Hepatic stellate cell (primary cell): ENCODE measurements at places on chromosomes 2 and 18.
A peak's percentile ranks its signal among the peaks of the same experiment; 100 is the strongest.

GRCh38 chr2:17646081-17646554 lies 105.6 kb downstream of the VSNL1 start:
- peak; percentile 66 for DNase-seq

GRCh38 chr2:237235383-237236095 lies 149.8 kb downstream of the COPS8 start:
- no peak for DNase-seq

DNA sequence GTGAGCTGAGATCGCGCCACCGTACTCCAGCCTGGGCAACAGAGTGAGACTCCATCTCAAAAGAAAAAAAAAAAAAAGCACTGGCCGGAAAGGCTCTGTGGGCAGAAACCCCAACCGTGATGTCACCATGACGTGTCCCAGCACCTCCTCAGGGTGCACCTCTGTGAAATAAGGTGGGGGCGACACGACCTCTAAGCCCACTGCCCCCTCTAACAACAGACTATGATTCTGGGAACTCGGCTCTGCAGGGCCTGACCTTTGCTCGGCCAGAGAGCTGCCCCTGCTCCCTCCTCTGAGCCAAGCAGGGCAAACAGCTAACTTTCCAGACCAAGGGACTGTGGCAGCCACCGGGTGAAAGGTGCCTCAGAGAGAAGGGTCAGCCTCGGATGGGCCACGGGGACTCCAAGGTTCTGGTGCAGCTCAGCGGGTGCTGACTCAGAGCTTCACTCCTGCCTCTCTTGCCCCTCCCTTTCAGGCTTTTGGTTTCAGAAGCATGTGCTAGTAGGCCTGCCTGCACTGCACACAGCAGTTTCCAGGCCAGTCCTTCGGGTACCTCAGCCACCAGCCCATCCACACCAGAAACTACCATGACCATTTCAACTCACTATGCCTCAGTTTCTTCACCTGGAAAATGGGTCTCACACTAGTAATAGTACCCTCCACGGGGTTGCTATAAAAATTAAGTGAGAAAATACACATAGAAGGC lies 8.0 kb downstream of the TMBIM1 start:
- DNase-seq = peak; percentile 84

- DNase-seq = no peak
These were observed 14.5 kb downstream of the OSBPL6 start for GRCh38 chr2:178208817-178209216.

- DNase-seq = no peak
These were observed 1551.7 kb upstream of the SLC39A10 start for GRCh38 chr2:194105358-194105757.

- no peak for DNase-seq
These were observed 399.8 kb downstream of the CDH7 start for GRCh38 chr18:66150650-66151049.

DNA sequence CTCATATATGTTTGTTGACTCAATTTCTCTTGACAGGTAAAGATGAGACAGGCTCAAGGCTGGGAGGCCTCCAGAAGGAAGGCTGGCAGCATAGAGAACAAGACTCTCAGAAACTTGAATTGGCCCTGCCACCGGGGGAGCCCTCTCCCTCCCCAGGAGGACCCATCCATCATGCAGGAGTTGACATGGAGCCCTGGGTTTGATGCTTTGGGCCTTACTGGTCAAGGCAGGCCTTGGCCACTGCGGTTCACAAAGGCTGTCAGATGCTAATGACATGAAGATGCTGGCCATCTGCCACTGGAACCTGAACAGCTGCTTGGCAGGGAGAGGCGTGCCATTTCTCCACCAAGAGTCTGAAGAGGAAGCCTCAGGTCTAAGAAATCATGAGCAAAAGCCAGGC lies 193.6 kb downstream of the MTCL1 start:
- DNase-seq = no peak

DNA sequence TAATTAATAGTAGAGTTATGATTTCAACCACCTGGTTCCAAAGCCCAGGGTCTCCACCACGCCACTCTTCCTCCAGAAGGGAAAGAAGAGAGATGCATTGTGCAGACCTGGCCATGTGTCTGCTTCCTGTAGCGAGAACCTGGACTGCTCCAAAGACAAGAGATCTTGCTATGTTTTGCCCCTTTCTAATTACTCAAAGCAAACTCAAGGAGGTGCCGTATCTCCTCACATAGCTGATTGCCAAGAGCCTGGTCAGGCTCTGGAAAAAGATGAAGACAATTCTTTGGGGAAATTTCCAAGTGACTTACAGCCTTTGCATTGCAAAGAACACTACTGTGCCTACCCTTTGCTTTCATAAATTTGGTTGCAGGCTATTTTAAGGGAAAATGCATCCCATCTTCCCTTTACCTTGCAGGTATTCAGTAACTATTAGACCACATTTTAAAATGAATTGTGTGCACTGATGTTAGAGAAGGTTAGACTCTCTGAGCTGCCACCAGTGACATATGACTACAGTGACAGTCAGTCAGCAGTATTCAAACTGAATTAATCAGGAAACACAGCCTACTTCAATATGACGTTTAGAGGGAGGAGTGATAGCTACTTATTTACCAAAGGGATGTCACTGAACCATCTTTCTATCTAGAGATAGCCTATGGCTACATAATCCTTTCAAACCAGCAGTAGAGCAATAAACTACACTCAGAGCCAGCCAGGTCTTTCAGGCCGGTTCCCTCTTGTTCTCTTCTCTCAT lies 842.1 kb upstream of the FANCL start:
- no peak for DNase-seq

DNA sequence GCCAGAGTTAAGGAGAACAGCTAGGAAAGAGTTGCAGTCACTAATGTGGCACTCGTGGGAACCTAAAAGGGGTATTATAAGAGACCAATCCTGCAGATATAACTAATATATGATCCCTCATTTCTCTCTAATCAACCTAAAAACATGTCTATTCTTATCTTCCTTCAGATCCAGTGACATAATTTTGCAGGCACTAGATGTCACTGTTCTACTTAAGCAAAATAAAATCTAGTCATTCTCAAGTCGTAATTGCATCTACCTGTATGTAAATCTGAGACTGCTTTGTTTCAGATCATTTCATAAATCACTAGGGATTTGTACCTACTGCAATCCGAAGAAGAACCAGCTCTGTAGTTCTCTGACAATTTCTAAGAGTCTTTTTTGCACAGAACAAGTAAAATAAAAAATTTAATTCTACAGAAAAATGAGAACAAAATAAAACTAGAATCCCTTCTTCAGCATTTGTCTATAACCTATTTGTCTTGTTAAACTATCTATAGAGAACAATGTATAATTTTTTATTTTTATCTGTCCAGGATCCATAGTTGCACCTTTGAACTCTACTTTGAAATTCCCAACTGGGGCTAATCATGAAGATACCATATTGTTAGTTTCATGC lies 56.5 kb upstream of the ERBB4 start:
- DNase-seq = no peak

- no peak for DNase-seq
These were observed 385.2 kb downstream of the ARHGAP15 start for GRCh38 chr2:143514413-143514812.

DNA sequence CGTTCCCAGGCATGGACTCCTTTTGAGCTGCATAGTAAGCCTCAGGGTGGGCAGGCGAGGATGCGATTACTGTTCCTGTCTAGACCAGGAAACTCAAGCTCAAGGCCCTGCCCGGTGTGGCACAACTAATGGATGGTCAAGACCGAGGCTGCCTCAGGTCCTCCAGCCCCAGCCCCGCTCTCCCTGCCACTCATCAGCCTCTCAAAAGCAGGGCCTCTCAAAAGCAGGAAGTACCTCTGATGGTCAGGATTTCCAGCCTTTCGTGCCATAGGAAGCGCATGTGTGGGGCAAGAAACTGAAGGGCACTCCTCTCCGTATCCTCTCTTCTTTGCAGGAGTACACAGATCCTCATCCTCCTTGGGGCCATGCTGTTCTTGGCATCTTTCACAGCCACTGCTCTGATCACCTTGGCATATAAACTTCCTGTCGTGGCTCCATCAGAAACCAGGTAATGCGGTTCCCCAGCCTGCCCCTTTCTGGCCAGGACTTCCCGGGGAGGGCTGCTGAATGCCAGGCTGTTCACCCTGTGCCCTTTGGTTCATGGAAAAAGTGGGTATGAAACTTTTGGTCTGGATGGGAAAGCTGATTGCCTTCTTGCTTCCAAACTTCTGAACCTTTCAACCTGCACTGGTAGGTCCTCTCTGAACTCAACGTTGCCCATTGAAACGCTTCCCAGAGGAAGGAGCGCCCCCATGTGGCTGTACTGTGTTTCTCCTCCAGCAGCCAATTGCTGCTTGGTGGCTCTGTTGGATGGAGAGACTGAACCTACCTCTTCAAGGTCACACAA lies 82.8 kb upstream of the SEC11C start:
- DNase-seq = peak; percentile 61
